ENCODE measurements at places on chromosomes 3 and 15. TPM values are rescaled to one million over a fixed set of nuclear protein-coding genes. Genes with fewer than 3 reads are reported as not detected.

NOX5 gene
- 0.18 TPM for total RNA-seq

GOLGA6B gene
- not detected for total RNA-seq

CLDN16 gene
- total RNA-seq, result 0.15 TPM

- no peak for DNase-seq
Observed at GRCh38 chr3:162534431-162534830, 1037.8 kb downstream of the OTOL1 start.

GRCh38 chr3:183285828-183286457 is 32.9 kb downstream of the B3GNT5 start:
- DNase-seq, result peak; percentile 90
